ENCODE measurements at places on chromosomes 13 and 19. TPM values are rescaled to one million over a fixed set of nuclear protein-coding genes. Genes with fewer than 3 reads are reported as not detected.

The CEACAM8 gene
- total RNA-seq = not detected

The ATP8B3 gene
- total RNA-seq = not detected

The AMH gene
- 0.45 TPM for total RNA-seq

The PPM1N gene
- total RNA-seq = not detected

The TEX101 gene
- total RNA-seq = not detected

The PVR gene
- 75.6 TPM for total RNA-seq

The EPSTI1 gene
- 18.5 TPM for total RNA-seq

The SPC24 gene
- total RNA-seq = 18.7 TPM

The GRAMD1A gene
- 48.1 TPM for total RNA-seq

The STK11 gene
- 82.3 TPM for total RNA-seq

- DNase-seq = peak; percentile 6
These were observed 64.2 kb downstream of the URI1 start for GRCh38 chr19:30006207-30006606.

GRCh38 chr19:12833738-12834565, 427 bp downstream of the RTBDN start:
- DNase-seq = peak; percentile 28

DNA sequence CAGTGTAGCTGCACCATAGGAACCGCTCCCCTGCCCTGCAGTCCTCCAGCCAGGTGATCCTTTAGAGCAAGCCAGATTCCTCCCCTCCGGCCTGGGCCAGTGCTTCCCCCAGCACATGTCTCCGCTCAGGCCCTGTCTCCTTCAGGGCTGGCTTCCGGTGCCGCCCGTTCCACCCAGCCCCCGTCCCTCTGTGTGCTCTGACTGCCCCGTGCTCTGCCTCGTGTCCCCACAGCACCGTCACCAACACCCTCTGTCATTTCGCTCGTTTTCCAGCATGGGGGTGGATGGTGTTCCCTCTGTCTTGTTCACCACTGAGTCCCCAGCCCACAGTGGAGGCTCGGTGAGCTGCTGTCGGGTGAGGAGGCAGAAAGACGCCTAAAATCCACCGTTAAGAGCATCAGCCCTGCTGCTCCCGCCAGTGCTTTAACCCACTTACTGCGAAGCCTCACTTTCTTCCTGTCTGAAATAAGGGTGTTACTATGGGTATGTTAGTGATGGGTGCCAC, 54.5 kb downstream of the TSSK6 start:
- peak; percentile 82 for DNase-seq

GRCh38 chr19:32265995-32266394, 79.4 kb upstream of the ZNF507 start:
- DNase-seq = no peak

DNA sequence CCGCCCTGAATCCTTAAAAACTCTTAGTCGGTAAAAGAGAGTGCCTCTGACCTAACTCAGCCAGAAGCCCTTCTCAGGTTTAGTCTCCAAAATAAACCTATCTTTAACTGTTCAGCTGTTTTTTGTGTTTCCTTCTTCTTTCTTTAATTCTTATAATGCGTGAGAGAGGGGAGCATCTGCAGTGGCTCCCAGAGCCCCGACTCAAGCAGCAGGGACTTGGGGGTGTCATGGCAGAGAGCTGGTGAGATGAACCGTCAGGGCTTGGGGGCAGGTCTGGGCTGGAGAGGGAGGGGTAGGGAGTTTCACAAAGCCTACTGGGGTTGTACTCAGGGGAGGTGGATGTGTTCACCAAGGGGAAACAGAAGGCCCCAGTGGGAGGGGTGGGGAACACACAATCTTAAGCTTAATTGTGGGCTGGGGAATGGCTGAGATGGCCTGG, 16.8 kb upstream of the SIGLEC6 start:
- DNase-seq = no peak

GRCh38 chr13:40874138-40874779, 84.8 kb downstream of the SLC25A15 start:
- DNase-seq = peak; percentile 9

DNA sequence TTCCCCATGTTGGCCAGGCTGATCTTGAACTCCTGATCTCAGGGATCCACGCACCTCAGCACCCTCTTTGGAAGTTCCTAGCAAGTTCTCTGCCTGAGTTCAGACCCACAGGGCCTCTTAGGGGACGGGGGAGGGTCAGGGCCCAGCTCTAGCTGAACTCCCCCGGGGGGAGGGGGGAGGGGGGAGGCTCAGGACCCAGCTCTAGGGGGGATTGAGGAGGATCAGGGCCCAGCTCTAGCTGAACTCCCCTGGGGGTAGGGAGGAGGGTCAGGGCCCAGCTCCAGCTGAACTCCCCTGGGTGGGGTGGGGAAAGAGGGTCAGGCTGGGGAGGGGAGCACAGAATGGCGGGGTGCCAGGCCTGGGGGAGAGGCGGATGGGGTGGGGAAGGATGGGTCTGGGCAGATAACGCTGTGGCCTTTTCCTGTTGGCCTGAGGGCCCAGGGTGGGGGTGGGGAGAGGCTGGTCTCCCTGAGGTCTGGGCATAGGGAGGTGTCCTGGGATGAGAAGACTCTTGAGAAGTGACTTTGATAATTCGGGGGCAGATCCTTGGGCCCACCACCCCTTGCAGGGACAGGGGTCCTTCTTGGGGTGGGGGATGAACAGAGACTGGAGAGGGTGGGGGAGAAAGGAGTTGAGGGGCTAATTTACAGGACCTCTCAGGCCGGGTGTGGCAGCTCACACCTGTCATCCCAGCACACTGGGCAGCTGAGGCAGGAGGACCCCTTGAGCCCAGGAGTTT, 5.5 kb upstream of the PTBP1 start:
- peak; percentile 44 for DNase-seq

DNA sequence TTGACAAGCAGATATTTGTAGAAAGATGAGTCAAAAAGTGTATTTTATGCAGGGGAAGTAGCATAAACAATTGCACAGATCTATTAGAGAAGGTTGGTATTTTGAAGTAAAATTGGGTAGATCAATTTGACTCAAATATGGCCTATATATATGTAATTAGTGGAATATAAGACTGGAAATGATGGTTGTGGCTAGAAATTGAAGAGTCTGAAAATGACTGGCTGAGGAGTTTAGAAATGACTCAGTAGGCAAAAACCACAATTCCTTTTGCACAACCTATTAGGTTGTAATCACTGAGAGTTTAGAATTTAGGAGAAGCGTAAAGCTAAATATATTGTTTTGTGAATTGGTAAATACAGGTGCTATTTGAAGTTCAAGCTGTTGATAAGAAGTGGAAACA, 622.6 kb upstream of the PCDH20 start:
- no peak for DNase-seq

DNA sequence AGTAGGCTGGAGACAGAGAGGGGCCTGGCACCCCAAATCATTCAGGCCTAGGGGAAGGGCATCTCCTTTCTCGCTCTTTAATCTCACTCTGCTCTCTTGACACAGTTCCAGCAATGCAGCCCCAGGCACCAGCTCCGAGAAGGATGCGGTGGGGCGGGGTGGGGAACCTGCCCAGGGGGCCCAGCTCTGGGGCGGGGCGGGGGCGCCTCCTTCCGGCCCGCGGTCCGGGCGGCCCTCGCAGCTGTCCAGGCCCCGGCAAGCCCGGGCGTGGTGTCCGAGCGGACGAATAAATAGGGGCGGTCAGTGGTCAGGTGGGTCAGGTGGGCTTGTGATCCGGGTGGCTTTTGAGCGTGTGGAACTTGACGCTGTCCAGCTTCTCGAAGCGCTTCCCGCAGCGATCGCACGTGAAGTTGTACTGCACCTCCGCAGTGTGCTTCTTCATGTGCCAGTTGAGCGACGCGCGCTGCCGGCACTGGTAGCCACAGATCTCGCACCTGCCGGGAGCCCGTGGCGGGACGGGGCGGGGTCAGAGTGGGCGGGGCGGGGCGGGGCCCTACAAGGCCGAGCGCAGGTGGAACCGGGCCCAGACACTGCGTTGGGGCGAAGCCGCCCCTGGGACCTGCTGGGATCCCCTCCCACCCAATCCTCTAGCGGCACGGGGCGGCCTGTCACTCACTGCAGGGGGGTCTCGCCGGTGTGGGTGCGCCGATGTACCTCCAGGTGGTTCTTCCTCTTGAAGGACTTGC, 2.7 kb upstream of the ELAVL3 start:
- DNase-seq = no peak

DNA sequence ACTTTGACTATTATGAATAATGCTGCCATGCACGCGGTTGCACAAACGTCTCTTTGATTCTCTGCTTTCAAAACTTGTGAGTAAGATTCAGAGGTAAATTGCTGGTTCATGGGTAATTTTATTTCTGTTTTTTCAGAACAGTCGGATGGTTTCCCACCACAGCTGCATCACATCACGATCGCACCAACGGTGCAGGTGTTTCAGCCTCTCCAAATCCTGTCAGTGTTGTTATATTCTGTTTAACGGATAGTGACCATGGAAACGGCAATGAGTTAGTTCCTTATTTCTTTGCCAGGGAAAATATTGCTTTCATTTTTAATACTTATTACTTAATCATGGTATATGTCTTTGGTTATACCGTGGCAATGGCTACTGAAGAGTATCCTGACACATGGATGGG, 19.1 kb upstream of the ZNF835 start:
- DNase-seq = peak; percentile 9

- DNase-seq = no peak
These were observed 7.4 kb downstream of the UCHL3 start for GRCh38 chr13:75556961-75557360.

DNA sequence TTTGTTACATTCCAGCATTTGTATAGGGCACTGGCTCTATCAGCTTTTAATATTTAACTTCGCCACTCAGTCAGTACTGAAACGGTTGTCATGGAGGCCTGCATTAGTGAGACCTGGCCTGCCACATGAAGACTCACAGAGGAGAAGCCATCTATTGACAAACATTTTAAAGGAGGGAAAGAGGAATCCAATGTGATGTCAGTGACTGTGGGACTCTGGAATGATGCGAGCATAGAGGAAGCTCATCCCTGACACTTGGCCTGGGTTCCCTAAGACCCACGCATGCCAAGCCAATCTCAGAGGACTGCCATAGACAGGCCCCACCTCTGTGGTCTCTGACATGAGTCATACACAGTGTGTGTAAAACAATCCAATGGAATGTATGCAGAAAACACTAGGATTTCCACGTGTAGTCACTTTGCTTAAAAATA, 7.9 kb upstream of the DPY19L3 start:
- DNase-seq = no peak

DNA sequence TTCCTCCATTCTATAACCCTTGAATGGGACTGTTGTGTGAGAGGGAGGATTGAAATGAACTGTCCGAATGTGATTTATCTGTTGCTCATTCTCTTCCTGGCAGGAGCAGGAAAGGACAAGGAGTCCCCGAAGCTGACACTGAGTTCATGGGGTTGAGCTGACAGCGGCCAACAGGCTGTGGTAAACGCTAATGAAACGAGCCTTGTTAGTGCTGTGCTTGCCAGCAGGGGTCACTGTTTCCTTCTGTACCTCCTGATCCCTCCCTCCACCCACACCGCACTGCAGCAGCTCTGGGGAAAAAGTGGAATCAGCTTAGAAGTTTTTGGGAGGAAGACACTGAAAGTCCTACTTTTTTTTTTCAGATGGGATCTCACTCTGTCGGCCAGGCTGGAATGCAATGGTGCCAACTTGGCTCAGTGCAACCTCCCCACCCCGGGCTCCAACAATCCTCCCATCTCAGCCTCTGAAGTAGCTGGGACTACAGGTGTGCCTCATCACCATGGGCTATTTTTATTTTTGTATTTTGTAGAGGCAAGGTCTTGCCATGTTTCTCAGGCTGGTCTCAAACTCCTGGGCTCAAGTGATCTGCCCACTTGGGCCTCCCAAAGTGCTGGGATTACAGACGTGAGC, 6.7 kb upstream of the ZNF761 start:
- peak; percentile 93 for DNase-seq

GRCh38 chr19:17936379-17936778, 3.6 kb downstream of the CCDC124 start:
- no peak for DNase-seq

DNA sequence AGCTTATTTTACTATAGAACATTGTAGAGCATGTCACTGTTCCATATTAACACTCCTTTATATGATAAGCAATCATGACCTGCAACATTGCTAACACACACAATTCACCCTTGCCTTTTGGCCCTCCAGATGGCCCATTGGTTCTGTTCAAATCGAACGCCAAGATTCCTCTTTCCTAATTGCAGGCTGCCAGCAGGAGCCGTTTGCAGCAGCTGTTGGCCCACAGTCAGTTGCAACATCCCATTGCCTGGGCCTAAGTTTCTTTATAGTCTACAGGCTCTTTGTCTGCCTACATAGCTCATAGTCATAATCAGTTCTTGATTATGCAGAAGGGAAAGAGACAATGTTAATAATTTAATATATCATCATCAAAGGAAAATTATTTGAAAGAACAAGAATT, 37.6 kb downstream of the KCTD12 start:
- no peak for DNase-seq

GRCh38 chr13:91155512-91156114, 191.9 kb upstream of the MIR17HG start:
- no peak for DNase-seq

- peak; percentile 85 for DNase-seq
These were observed 1.3 kb upstream of the PPAN start for GRCh38 chr19:10104665-10105508.

DNA sequence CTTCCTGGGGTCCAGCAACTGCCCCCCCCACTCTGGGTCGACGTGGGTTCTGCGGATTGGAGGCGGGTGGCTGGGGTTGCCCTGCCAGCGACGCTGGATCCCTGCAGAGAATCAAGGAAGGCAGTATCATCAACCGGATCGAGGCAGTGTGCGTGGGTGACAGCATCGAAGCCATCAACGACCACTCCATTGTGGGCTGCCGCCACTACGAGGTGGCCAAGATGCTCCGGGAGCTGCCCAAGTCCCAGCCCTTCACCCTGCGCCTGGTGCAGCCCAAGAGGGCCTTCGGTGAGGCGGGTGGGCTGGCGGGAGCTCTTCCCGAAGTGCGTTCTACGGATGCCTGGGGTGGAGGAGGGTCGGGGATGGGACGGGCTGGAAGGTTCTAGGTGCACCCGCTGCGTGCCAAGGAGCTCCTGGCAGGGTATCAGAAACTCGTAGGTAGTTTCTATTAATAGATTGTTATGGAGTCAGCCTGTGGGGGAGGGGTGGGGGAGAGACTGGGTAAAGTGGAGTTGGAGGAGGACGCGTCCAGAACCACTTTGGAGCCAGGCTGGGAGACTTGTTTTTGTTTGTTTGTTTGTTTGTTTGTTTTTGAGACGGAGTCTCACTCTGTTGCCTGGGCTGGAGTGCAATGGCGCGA, 1.5 kb downstream of the GIPC3 start:
- DNase-seq = peak; percentile 75

DNA sequence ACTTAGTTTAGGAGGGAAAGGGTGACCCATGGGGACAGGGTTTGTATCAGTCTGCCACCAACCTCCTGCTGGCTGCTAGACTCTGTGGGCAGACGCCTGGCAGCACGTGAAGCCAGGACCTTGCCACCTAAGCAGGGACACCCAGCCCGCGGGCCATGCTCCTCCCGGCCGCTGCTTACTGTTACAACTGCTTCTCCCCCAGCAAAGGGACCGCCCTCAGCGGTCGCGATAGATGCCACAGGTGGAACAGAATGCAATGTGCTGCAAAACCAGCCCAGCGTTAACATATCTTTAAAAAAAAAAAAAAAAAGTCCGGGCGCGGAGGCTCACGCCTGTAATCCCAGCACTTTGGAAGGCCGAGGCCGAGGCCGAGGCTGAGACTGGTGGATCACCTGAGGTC, 1.9 kb upstream of the RHPN2 start:
- DNase-seq = no peak
